ENCODE measurements at places on chromosomes 4 and X.

DNA sequence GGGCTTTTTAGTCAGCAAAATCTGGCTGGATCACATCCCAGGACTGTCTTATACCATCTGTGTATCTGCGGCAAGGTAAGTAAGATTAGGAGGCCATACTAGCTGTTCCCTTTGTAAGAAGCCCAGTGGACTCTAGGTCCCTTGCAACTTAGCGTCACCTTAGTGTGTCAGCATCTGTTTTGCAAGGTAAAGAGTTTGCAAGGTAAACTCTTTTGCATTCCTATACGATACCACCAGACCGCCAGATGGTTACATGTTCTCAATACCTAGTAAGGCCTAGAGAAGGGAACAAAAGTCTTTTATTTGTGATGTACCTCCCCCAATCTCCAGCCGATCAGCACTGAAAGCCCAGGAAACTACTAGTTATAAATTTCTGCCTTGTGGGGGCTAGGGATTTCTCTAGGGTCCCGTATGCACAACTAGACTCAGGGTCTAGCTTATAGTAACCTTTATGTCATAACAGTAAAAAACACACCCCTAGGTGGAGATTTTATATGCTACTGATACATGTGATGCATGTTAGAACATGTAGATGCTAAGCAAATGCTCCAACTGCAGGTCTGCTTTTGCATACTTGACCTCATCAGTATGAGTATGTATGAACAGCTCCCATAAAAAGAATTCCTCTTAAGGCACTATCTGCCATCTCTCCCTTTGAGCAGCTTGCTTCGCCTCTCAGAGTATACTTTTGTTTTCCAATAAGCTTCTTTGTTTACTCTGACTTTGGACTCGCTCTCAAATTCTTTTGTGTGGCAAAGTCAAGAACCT is 78.4 kb downstream of the KCNIP4 start:
- no peak for DNase-seq

GRCh38 chr4:165378745-165379677 is at the start of gene CPE:
Gene CPE (plus strand): TSS chr4:165379008. CDS start chr4:165379222, 214 bp downstream.
- DNase-seq = peak; percentile 7

GRCh38 chrX:115595049-115595448 is 34.1 kb downstream of the PLS3 start:
- DNase-seq = no peak

GRCh38 chr4:12679217-12679616 is 804.9 kb downstream of the RAB28 start:
- DNase-seq = no peak

DNA sequence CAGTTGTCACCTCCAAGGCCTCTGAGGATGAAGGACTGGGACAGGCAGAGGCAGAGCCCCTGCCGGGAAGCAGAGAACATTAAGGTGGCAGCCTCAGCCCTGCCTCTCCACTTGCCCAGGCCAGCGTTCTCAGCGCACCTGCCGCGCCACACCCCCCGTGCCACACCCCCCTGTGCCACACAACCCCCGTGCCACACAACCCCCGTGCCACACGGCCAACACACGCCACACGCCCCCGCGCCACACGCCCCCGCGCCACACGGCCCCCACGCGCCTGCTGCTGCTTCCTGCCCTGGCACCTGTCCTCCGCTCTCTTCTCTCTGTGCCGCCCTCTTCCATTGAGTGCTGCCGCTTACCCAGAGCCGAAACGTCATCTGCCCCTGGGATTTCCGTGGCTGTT is 58.0 kb upstream of the ZFP42 start:
- DNase-seq = no peak

Data from stimulated activated CD8-positive, alpha-beta memory T cell treated with anti-CD3 and anti-CD28 coated beads, Interleukin-15, amount 100 ng/mL, for 1 hour (primary cell).